ENCODE measurements at places on chromosomes 2 and 18.

- DNase-seq: no peak
Observed at GRCh38 chr2:63614983-63615945, 26.5 kb downstream of the MDH1 start.

DNA sequence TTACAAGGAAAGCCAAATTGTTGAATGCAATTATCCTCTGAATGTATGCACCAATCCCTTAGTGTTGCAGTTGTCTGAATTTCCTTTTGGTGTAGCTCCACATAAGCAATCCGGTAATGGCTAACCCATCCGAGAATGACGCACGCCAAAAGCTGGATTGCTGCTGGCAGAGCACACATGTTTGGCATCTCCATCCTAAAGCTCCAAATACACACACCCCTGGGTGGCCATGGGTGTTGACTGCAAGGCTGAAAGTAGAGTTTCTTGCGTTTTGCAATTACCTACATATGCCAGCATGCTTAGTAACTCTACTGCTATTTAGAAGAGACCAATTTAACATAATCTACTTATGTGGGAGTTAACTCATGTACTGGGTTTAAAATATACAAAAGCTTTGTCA is 53.1 kb downstream of the KCTD1 start:
- DNase-seq: no peak

DNA sequence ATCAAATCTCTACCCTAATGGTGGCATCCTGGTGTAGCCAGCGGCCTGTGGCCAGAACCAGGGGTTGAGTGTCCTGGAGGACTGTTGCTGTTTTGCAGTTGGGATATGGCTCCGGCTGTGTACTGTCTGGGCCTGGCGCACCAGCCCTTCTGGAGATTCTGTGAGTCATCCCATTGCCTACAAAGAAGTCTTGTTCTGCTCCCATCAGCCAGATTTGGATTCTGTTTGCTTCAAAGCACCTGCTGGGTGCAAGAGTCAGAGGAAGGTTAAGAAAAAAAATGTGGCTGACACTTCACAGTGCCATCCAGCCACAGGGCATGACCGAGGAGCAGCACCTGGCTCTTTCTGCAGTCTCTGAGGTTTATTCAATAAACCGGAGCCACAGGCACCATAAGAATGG is 41.0 kb upstream of the ASAP2 start:
- no peak for DNase-seq

- DNase-seq: no peak
Observed at GRCh38 chr2:188975497-188976102, 1.4 kb downstream of the COL3A1 start.

DNA sequence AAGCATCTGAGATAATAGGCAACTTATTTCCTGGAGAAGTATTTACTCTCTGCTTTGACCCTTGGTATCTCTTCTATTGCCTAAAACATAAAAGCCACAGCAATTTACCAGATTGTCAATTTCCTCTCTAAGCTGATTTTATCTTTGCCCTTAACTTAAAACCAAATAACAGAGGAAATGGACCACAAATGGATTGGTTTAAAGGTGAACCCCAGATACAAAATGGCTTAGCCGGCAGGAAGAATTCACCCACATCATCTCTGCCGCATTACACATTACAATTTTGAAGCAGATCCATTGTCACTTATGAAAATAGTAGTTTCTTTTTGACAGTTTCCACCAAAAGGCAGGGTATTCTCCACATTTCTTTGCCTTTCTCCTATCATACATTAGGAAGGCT is 585.8 kb upstream of the CHAC2 start:
- no peak for DNase-seq

GRCh38 chr2:232981356-232981755 is 31.7 kb downstream of the NGEF start:
- DNase-seq: no peak
